ENCODE measurements at places on chromosomes 1 and 21.

GRCh38 chr1:112672842-112673241 lies 1.6 kb upstream of the MOV10 start:
- no peak for DNase-seq

DNA sequence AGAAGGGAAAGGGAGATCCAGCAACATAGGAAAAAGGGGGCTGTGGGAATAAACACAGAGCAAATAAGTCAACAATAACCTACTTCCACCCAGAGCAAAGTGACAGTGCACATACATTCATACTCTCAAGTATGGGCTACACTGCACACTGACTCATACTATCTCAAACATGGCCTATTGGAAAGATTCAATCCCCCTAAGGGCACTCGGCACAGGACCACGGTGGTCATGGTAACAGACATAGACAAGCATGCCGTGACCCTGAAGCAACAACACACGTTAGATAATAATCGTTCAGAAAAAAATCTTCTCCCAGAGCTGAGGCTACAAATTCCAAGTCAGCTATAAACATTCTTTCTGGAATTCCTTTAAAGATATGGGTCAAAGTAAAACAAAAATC lies 16.8 kb upstream of the JAK1 start:
- no peak for DNase-seq

GRCh38 chr1:61081686-61082310 lies 563 bp upstream of the NFIA start:
- peak; percentile 53 for DNase-seq

GRCh38 chr1:224203243-224204016 lies 20.4 kb downstream of the DEGS1 start:
- DNase-seq, result no peak

GRCh38 chr1:210621712-210622111 lies 293.0 kb downstream of the HHAT start:
- DNase-seq, result no peak
